WERI-Rb-1 (cell line): ENCODE measurements at places on chromosomes 5 and 9.

GRCh38 chr9:72779614-72780013 is 173.2 kb downstream of the ALDH1A1 start:
- no peak for DNase-seq

DNA sequence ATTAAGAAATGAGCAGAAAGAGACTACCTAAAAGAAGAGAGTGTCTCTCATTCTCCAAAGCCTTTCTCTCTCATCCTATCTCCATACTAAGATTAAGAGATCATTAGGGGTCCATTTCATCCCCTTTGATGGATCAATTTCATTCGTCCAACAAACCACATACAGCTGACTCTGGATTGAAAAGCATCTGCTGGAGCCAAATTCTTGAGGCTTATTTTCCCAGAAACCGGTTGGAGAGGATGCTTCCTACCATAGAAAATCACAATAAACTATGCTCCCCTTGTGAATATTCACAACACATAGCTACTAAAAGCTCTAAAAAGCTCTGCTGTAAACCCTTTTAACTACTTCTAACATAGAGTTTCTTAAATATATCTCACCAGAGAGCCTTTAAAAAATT is 755.0 kb upstream of the ZNF608 start:
- DNase-seq = no peak

DNA sequence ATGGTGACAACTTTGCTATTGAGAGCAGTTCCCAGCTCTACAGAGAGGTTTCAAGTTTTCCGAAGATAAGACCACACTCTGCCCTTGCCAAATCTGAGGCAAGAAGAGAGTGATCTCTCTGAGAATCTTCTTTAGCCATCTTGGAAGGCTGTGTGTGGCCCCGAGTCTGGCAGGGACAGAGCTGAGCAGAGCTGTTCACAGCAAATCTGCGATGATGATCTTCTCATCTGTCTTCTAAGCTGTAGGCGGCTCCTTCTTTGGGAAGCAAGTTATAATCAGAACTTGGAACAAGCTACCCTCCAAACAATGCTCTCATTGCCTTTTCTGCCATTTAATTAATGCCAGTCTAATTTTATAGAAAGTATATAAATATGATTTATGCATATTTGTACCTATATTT is 379.0 kb upstream of the MEF2C start:
- DNase-seq = no peak

DNA sequence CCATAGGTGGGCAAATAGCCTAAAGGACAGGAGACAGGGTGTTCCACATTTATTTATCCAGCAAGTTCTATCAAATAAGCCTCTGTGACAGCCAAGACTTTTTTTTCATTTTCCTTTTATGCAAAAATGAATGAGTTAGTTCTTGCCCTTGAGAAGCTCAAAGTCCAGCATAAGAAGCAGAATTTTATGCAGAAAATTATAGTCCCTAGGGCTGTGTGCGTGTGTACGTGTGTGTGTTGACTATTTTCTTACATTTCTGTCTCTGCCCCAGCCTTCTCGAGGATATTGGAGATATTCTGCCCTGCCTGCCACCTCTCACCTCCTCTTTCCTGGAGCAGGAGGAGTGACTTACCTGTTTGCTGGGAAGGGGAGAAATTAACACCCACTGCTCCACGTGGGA is 221.9 kb downstream of the SREK1 start:
- DNase-seq = no peak

DNA sequence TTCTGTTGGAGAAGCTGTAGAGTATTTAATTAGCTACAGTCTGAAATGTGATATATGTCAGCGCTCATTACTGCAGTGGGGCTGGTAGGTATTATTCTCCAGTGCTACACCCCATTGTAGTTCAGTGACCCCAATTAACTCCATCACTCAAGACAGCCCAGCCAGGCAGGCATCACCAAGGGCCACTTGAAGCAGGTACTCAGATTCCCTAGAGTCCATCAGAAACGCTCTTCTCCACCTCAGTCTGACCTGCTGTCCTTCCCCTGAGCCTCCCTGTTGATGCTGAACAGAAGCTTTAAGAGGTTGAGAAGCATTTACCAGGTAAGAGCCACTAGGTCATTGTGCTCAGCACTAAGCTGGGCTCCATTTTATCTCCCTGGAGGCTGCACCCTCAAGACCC is 71.8 kb downstream of the GALNT10 start:
- no peak for DNase-seq

GRCh38 chr5:33736510-33736909 is 155.3 kb downstream of the ADAMTS12 start:
- DNase-seq = no peak

GRCh38 chr9:86589730-86590129 is 235.5 kb upstream of the TUT7 start:
- DNase-seq = no peak

DNA sequence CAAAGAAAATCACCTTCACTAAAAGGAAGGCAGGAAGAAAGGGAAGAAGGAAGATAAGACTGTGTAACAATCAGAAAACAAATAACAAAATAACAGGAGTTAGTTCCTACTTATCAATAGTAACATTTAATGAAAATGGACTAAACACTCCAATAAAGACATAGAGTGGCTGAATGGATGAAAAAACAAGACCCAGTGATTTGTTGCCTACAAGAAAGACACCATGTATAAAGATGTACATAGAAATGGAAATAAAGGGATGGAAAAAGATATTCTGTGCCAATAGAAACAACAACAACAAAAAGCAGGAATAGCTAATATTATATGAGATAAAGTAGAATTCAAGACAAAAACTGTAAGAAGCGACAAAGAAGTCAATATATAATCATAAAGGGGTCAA is 116.8 kb downstream of the LURAP1L start:
- DNase-seq = no peak
